ENCODE measurements at places on chromosomes 12 and 14. TPM values are rescaled to one million over a fixed set of nuclear protein-coding genes. Genes with fewer than 3 reads are reported as not detected.

GRCh38 chr14:103031956-103032355 lies 25.4 kb downstream of the CDC42BPB start:
- no peaks in the 10 kb centered on the region for H3K36me3 ChIP-seq
- H3K4me1 ChIP-seq, result peaks cover 7% of the 10 kb centered on the region
- no peaks in the 10 kb centered on the region for H3K27me3 ChIP-seq

GRCh38 chr14:73888971-73889370 lies 2.3 kb downstream of the ZNF410 start:
- H3K4me3 ChIP-seq, result no peak overlapping the region
- H3K36me3 ChIP-seq, result peaks cover 7% of the 10 kb centered on the region
- no peak for DNase-seq
- no peak overlapping the region for H3K27ac ChIP-seq

- H3K27me3 ChIP-seq, result no peaks in the 10 kb centered on the region
- H3K36me3 ChIP-seq, result no peaks in the 10 kb centered on the region
- H3K4me3 ChIP-seq, result no peak overlapping the region
These were observed 134.2 kb upstream of the PWP1 start for GRCh38 chr12:107551434-107551833.

- H3K27ac ChIP-seq, result no peak overlapping the region
- H3K4me1 ChIP-seq, result peaks cover 10% of the 10 kb centered on the region
- H3K36me3 ChIP-seq, result no peaks in the 10 kb centered on the region
- no peaks in the 10 kb centered on the region for H3K27me3 ChIP-seq
- no peak overlapping the region for H3K4me3 ChIP-seq
- DNase-seq, result no peak
These were observed 7.4 kb upstream of the CD9 start for GRCh38 chr12:6192604-6193380.

DNA sequence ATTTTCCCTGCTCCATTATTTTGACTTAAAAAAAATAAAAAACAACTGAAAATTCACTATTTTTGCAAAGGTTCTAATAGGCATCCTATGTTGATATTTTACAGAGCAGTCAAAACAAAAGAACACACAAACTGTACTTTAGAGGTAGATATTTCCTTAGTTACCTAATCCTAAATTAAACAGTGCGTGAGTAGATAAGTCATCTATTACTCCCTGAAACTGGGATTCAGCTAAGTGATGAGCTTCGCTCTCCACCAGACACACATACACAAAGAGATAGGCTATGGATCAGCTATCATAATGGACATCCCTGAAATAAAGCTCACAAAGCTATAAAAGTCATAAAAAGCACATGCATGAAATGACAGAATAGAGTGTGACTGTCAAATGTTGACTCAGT lies 398.7 kb downstream of the SOX5 start:
- no peak overlapping the region for H3K4me3 ChIP-seq
- DNase-seq, result no peak
- no peaks in the 10 kb centered on the region for H3K4me1 ChIP-seq

- no peak overlapping the region for H3K4me3 ChIP-seq
- H3K27me3 ChIP-seq, result no peaks in the 10 kb centered on the region
- no peaks in the 10 kb centered on the region for H3K36me3 ChIP-seq
- no peaks in the 10 kb centered on the region for H3K4me1 ChIP-seq
These were observed 2.9 kb upstream of the BDKRB1 start for GRCh38 chr14:96252999-96253539.

The GEMIN2 gene
- total RNA-seq, result 8.5 TPM

The SDR9C7 gene
- total RNA-seq, result not detected

The FLRT2 gene
- 13.3 TPM for total RNA-seq

The ELK3 gene
- 41.2 TPM for total RNA-seq
